ENCODE measurements at places on chromosomes 6 and 20.
A peak's percentile ranks its signal among the peaks of the same experiment; 100 is the strongest.

DNA sequence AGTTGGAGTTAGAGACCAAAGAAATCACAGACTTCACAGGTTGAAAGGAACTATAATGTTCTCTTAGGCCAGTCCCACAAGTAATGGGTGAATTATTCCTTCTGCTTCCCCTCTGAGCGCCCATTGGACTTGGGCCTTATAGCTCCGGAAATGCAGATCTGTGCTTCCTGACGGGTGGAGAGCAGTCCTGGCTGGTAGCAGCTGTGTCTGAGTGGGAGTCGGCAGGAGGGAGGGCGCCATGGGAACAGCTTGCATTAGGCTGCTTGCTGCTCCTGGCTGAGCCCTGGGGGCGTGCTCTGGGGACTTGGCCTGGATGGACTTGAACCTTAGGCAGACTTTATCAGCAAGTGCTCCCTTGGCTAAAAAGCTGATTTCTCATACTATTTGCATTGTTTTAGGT, 18.4 kb upstream of the NUP153 start:
- ATAC-seq: no peak

DNA sequence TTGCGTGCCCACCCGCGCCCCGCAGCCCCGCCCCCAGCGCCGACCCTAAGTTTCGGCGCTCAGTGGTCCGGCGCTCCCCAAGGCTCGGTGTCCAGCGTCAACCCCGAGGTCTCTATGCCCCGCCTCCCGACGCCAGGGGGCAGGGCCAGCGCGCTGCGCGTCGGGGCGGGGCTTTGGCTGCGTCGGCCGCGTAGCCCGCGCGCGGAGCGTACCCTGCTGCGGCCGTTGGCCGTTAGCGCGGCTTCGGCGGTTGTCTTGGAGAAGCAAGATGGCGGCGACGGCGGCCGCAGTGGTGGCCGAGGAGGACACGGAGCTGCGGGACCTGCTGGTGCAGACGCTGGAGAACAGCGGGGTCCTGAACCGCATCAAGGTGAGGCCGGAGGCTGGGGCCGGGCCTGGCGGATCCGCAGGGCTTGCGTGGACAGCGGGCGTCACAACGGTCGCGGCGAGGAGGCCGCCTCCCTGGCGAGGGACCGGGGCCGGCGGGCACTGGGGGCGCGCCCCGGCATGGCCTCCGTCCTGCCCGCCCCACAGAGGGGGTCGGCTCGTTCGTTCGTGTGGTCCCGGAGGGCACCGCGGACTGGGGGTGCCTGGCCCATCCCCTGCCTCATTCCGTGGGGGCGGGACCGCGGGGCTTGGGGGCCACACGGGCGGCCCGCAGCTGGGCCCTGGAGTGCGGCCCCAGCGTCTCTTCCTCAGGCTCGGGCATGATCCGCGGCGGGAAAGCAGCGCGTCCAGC, at the start of gene CEP43:
CEP43 (plus strand) TSS at position 253 of the 739 bp plus-strand sequence; CDS start at position 269, 16 bp downstream.
- peak; percentile 98 for ATAC-seq

DNA sequence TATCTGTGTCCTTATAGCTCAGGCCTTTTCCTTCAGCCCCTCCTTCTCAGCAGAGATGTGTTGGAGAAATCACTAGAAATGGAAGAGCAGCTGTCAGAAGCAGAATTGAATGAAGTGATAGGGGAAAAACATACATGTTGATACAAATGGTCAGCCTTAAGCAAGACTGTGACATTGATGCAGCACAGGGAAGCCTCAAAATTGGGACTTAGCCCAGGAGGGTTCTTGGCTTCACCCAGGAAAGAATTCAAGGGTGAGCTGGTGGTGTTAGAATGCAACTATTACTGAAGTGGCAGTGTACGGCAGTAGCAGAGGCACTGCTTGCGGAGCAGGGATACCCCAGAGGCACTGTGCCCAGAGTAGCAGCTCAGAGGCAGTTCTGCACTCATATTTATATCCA, 8.0 kb upstream of the KIF16B start:
- no peak for ATAC-seq

GRCh38 chr6:129667621-129668020, 42.4 kb downstream of the ARHGAP18 start:
- ATAC-seq: no peak

GRCh38 chr6:39521958-39522357, 199.5 kb upstream of the KCNK16 start:
- ATAC-seq: no peak

DNA sequence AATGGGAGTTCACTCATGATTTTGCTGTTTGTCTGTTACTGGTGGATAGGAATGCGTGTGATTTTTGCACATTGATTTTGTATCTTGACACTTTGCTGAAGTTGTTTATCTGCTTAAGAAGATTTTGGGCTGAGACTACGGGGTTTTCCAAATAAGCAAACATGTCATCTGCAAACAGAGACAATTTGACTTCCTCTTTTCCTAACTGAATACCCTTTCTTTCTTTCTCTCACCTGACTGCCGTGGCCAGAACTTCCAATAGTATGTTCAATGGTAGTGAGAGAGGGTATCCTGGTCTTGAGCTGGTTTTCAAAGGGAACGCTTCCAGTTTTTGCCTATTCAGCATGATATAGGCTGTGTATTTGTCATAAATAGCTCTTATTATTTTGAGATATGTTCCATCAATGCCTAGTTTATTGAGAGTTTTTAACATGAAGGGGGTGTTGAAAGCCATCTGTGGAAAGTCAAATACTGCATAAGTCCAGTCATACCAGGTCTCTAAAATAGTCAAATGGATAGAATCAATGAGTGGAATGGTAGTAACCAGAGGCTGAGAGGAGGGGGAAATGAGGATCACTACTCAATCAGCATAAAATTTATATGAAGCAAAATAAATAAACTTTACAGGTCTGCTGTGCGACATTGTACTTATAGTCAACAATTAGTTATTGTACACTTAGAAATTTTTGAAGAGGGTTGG, 610.4 kb upstream of the ADGRB3 start:
- ATAC-seq: no peak

DNA sequence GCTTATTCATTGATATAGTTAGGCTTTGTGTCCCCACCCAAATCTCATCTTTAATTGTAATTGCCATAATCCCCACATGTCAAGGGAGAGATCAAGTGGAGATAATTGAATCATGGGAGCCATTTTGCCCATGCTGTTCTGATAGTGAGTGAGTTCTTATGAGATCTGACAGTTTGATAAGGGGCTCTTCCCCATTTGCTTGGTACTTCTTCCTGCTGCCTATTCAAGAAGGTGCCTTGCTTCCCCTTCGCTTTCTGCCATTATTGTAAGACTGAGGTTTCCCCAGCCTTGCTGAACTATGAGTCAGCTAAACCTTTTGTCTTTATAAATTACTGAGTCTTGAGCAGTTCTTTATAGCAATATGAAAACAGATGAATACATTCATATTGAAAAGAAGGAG, 45.6 kb downstream of the CENPW start:
- ATAC-seq: no peak

DNA sequence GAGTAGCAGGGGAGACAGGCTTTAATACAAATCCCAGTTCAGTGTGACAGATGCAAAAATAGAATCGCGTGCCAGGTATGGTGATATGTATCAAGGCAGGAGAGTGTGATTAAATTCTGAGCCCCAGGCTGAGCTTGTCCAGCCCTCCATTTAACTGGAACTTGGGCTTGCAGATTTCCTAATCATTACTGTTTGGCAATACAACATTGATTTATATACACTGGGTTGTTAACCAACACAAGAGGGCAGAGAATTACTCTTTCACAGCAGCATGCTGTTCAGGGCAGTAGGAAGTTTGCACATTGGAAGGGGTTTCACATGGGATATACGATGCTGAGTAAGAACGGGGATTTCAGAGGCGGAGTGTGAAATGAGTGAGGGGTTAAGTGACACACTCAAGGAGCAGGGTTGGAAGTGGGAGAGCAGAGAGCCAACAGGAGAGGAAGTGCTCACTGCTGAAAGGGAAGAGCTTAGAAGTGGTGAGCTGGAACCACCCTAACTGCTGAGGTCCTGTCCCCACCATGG, 70.8 kb upstream of the ATXN1 start:
- ATAC-seq: no peak

DNA sequence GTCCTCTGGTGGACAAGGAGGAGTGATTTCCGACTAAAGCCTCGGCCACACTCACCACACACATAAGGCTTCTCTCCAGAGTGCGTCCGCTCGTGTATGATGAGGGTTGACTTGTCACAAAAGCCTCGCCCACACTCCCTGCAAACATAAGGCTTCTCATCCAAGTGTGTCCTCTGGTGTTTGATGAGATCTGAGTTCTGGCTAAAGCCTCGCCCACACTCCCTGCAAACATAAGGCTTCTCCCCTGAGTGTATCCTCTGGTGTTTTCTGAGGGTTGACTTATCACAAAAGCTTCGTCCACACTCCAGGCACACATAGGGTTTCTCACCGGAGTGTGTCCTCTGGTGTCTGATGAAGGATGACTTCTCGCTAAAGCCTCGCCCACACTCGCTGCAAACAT, 12.9 kb upstream of the SNRPB start:
- ATAC-seq: no peak

DNA sequence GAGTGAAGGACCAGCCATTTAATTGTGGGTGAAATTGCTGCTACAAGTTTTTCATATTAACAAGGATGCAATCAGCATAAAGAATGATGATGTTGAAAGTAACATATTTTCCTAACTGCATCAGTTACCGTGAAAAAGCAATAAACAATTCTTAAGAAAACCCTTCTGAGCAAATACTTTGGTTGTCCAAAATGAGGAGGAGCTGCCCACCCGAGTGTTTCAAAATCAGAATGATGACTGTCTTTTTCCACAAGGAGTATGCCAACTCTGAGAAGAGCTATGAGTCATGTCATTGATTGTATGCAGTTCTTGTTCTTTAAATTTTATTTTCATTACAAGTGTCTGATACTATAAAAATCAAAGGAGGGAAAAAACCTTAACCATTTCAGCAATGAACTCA, 470.5 kb downstream of the COL12A1 start:
- no peak for ATAC-seq

- peak; percentile 71 for ATAC-seq
Observed at GRCh38 chr6:157764178-157765068, 58.6 kb upstream of the SNX9 start.

DNA sequence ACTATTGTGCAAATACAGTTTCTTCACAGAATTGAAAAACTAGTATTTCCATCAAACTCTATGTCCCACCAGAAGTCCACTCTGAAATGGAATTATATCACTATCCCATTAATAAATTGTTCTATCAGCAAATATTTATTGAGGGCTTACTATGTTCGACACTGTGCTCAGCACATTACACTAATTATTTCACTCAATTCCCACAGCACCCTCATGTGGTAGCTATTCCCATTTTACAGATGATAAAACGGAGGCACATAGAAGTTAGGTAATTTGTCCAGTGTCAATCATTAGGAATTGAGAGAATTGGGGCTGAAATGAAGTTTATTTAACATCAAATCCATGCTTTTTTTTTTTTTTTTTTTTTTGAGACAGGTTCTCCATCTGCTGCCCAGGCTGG, 52.5 kb downstream of the MKKS start:
- ATAC-seq: no peak

- no peak for ATAC-seq
Observed at GRCh38 chr6:167567142-167568033, 242.5 kb downstream of the TTLL2 start.

DNA sequence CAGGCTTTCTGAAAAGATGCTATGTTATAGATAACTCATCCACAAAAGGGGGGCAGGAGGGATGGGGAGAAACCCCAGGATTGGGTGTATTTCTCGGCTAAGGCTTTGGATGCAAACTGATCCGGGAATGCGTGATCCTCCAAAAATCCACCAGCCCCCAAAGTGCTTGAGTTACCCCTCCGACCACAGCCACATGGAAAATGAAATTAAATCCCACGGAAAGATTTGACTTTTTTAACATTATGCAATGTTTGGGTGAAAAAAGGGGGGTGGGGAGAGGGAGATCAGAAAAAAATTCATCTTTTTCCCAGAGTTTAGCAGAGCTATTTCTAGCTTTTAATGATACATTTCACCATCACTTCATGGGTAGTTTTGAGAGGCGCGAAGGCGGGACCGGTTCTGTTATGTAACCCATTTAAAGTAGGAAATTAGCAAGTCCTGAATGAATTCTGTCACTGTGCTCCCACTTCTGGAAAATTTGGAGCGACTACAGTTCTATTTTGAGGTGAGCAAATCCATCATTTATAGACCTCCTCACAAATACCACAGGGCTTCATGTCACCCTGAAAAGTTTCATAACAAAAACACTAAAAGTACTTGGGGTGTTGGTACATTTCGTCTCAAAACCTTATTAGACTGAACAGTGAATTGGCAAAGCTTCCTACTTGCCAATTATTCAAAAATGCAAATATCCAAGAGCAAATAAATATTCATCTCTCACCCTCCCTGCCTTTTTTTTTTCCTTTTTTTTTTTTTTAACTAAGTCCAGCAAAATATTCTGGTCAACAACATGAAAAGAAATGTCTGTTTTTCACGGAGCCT, 51.9 kb upstream of the NFATC2 start:
- ATAC-seq: no peak

DNA sequence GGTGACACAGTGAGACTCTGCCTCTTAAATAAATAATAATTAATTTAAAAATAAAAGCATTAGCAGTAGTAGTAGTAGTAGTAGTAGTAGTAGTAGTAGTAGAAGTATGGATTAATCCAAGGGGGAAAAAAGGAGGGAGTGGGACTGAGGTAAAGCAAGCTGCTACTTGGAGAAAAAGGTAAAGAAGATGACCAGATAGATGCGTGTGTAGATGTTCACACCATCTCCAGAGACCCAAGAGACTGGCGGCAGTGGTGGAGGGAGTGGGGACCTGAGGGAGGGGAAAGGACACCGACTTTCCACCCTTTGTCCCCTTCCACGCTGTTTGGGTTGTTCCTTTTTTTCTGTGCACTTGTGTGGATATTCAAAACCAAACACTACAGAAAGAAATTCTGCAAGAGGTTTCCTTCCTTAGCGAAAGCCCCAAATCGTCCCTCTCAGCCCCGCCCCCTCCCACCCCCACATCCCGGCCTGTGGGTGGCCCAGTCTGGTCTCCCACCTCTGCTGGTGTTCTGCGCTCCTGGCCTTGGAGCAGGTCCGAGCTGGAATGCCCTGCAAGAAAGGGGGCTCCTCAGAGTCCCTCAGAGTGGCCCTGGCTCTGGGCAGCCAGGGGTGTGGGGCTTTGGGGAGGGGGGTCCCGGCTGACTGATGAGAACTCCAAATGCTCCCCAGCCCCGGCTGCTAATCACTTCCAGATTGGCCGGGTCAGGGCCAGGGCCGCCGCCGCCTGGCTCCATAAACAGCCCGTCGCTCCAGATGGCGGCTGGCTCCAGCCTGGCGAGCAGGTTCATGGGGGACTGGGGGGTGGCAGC, 60.2 kb downstream of the UBE2V1 start:
- no peak for ATAC-seq
